ENCODE measurements at places on chromosomes 4 and X.

GRCh38 chr4:53923921-53924320, 140.5 kb downstream of the CHIC2 start:
- no peak for DNase-seq

GRCh38 chr4:143618811-143619210, 81.7 kb downstream of the FREM3 start:
- DNase-seq: no peak

DNA sequence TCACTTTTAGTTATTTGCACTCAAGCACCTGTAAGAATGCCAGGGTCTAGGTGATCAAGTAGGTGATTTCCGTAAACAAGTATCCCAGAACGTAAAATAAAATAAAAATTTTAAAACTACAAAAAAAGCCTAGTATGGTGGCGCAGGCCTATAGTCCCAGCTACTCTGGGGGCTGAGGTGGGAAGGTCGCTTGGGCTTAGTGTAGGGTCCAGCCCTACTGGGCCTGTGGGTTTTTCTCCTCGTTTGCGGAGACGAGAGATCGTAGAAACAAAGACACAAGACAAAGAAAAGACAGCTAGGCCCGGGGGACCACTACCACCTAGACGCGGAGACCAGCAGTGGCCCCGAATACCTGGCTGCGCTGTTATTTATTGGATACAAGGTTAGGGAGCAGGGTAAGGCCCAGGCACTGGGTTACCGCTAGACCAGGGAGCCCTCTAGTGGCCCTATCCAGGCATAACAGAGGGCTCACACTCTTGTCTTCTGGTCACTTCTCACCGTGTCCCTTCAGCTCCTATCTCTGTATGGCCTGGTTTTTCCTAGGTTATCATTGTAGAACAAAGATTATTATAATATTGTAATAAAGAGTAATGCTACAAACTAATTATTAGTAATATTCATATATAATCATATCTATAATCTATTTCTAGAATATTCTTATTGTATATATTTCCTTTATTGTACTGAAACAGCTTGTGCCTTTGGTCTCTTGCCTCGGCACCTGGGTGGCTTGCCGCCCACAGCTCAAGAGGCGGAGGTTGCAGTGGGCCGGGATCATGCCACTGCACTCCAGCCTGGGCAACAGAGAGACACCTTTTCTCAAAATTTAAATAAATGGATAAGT, 38.4 kb downstream of the SAGE1 start:
- no peak for DNase-seq

- DNase-seq: no peak
These were observed 56.8 kb downstream of the COX18 start for GRCh38 chr4:73012673-73013072.

- DNase-seq: no peak
These were observed 3.3 kb upstream of the RPS4X start for GRCh38 chrX:72280321-72280845.

All from stimulated activated CD8-positive, alpha-beta memory T cell treated with anti-CD3 and anti-CD28 coated beads, Interleukin-4, amount 100 ng/mL, for 4 hours (primary cell).